CD4-positive, alpha-beta T cell treated with Interleukin-2 at 100 ng/mL for 4 hours (primary cell): ENCODE measurements at places on chromosomes 16 and 17.

- no peak for DNase-seq
These were observed 269.6 kb downstream of the SNX29 start for GRCh38 chr16:12245921-12246720.

GRCh38 chr17:40675905-40676304 lies 10.9 kb upstream of the KRT222 start:
- no peak for DNase-seq

- DNase-seq, result peak; percentile 82
These were observed 570 bp upstream of the CFDP1 start for GRCh38 chr16:75433732-75434413.

GRCh38 chr17:360092-360750 lies 7.6 kb upstream of the RPH3AL start:
- DNase-seq, result no peak

DNA sequence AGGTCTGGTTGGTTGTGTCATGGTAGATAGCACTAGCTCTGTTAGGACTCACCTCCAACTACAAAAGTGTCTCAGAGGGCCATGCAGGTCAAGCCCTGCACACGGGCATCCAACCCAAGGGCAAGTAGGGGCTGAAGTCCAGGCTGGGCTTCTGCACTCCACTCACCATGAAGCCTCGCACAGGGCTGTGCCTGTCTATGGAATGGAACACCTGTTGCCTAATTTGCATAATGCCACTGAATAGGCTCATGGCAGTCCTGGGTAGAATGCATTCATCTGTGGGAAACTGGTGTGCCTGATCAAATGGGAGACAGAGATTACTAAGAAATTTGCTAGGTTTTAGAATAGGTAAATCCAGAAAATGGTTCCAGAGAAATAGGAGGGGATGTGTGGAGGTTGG lies 8.0 kb upstream of the AKAP1 start:
- DNase-seq, result no peak

- DNase-seq, result no peak
These were observed 38.1 kb downstream of the CDRT15 start for GRCh38 chr17:14198575-14198974.
